ENCODE measurements at places on chromosomes 11 and 22. TPM values are rescaled to one million over a fixed set of nuclear protein-coding genes. Genes with fewer than 3 reads are reported as not detected.

EFEMP2 gene
- 11.5 TPM for total RNA-seq

SCGB1A1 gene
- total RNA-seq, result not detected

ACR gene
- not detected for total RNA-seq

C22orf23 gene
- total RNA-seq, result not detected

LYVE1 gene
- total RNA-seq, result not detected

TSPAN32 gene
- 5.3 TPM for total RNA-seq

HSPB2 gene
- total RNA-seq, result not detected

PKNOX2 gene
- not detected for total RNA-seq

HTR3B gene
- total RNA-seq, result not detected

MIOX gene
- 0.31 TPM for total RNA-seq

RAB36 gene
- not detected for total RNA-seq

KRTAP5-10 gene
- total RNA-seq, result not detected

PIWIL4 gene
- 0.12 TPM for total RNA-seq

SHANK2 gene
- total RNA-seq, result not detected

MTFP1 gene
- 37.1 TPM for total RNA-seq

MFNG gene
- 83.1 TPM for total RNA-seq

PLAAT5 gene
- total RNA-seq, result not detected

APOA4 gene
- total RNA-seq, result not detected

GRM5 gene
- not detected for total RNA-seq

MMP11 gene
- total RNA-seq, result 0.43 TPM

LGR4 gene
- 0.12 TPM for total RNA-seq

PATE4 gene
- total RNA-seq, result not detected

ST14 gene
- total RNA-seq, result not detected

PIK3IP1 gene
- 28.6 TPM for total RNA-seq

VWCE gene
- total RNA-seq, result 6.6 TPM

KCNJ1 gene
- total RNA-seq, result not detected

NOX4 gene
- total RNA-seq, result not detected

LMO2 gene
- not detected for total RNA-seq

ENTHD1 gene
- 0.81 TPM for total RNA-seq

FOSL1 gene
- total RNA-seq, result 8.2 TPM

IRAG1 gene
- not detected for total RNA-seq

BATF2 gene
- total RNA-seq, result not detected

UBASH3B gene
- total RNA-seq, result 21.1 TPM

CRYBA4 gene
- total RNA-seq, result not detected

CALCA gene
- not detected for total RNA-seq

GLB1L3 gene
- 11.8 TPM for total RNA-seq

TNNT3 gene
- 3.3 TPM for total RNA-seq

CCDC73 gene
- total RNA-seq, result not detected

CRYBB2 gene
- total RNA-seq, result not detected

CABP4 gene
- total RNA-seq, result 2.3 TPM

CDCA5 gene
- 169 TPM for total RNA-seq

SPDYC gene
- total RNA-seq, result not detected

USP47 gene
- total RNA-seq, result 56.0 TPM

TTC28 gene
- total RNA-seq, result 1.6 TPM

CDC45 gene
- total RNA-seq, result 86.3 TPM

MMP10 gene
- total RNA-seq, result not detected

OR51I1 gene
- total RNA-seq, result not detected

E2F8 gene
- total RNA-seq, result 21.2 TPM

CDC42EP2 gene
- 0.57 TPM for total RNA-seq

FXYD6 gene
- not detected for total RNA-seq

LSP1 gene
- total RNA-seq, result 42.9 TPM
